GM13976 (cell line): ENCODE measurements at places on chromosomes 6 and 20.

- DNase-seq, result no peak
Observed at GRCh38 chr6:169577974-169578373, 123.9 kb downstream of the WDR27 start.

GRCh38 chr6:23091795-23092194 lies 522.4 kb downstream of the HDGFL1 start:
- DNase-seq, result no peak

DNA sequence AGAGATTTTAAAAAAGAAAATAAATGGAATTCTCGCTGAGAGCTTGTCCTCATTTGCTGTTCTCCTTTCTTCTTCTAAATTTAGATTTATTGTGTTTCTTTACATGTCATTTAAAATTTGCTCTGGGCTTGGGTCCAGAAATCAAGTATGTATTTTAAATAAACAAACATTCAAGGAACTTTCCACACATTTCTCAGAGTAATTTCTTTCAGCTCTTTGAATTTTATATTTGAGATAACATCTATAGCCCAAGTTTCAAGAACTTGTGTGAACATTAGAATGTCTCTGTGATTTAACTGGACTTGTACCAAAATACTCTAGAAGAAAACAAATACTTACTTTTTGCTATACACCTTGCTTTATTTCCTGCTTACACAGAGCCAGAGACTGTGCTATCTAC lies 192.3 kb downstream of the TMEM200A start:
- no peak for DNase-seq

GRCh38 chr6:67666177-67666964 lies 968.7 kb upstream of the ADGRB3 start:
- no peak for DNase-seq

- DNase-seq, result peak; percentile 90
Observed at GRCh38 chr6:31660381-31661261, at the start of gene C6orf47. Gene C6orf47, minus strand, starts transcription at chr6:31660778. Its CDS starts 831 bp downstream, at chr6:31659947.

DNA sequence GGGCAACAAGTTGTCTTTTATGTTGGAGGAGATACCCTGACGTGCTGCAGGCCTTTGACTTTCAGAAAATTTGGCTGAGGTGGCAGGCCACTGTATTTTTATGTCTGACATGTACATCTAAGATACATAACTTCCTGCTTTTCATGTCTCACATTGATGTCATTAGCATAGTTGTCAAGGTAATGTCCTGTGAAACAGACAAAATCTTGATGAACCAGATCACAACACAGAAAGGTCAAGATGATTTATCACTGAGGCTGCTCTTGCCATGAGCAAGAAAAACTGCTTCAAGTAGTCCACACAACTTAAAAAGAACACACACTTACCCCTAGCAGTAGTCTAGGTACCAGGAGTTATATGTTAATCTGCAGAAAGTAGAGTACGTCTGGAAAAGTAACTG lies 50.2 kb upstream of the GNRH2 start:
- DNase-seq, result no peak

DNA sequence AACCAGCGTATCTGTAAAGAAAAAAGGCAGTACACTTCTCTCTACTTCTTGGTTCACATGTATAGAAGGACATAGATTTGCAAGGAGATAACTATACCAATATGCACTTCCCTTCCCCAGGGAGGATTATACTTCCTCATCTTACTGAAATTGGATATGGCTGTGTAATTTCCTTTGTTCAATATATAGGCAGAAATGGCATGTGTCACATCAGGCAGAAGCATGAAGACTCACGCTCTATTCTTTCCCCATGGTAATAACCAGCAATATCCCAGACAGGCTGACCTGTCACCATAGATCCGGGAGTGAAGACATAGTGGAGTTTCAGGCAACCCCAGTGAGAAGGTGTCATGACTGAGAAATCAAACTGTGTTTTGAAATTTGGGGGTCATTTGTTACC lies 518.3 kb downstream of the KIF16B start:
- DNase-seq, result no peak

DNA sequence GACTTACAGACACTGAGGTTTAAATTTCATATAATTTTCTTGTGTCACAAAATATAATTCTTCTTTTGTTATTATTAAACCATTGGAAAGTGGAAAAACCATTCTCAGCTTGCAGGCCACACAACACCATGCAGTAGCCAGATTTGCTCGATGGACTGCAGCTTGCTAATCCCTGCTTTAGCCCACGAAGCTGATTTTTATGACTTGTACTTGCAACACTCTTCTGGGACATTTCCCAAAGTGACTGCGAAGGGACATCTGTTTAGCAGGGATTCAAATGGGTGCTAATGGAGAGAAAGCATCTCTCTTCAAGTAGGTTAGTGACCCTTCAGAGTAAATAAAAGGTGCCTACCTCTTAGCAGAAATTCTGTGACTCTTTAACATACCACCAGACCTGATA lies 304.6 kb upstream of the ZFP64 start:
- no peak for DNase-seq

DNA sequence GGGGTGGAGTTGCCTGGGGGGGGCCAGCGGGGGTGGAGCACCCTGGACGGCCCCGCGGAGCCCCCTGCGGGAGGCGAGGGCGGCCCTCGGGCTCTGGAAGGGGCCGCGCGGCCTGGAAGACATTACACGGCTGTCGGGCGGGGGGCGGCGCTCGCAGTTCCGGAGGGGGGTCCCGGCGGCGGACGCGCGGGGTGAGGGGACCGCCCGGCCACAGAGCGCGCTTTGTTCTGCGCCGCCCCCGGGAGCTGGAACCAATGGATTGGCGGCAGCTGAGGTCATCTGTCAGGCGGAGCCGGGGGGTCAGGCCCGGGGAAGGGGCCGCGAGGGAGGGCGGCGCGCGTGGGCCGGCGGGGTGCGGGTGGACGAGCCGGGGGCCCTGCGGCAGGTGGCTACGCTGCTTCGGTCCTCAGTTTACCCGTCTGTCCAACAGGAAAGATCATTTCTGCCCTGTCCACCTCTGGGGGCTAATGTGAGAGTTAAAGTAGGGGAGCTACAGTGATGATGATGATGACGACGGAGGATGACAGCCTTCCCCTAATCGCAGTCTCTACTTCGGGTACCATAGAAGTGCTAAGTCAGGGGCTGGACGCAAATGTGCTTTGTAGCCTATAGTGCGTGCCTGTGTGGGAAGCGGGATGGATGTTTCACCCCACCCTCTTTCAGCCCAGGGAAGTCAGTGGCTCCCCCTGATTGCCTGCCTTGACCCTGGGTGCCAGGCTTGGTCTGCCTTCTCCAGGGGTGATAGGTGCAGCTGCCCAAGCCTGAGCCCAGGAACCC lies 10.4 kb downstream of the SRXN1 start:
- DNase-seq, result no peak

- DNase-seq, result no peak
Observed at GRCh38 chr6:133099573-133099972, 141.6 kb upstream of the EYA4 start.

DNA sequence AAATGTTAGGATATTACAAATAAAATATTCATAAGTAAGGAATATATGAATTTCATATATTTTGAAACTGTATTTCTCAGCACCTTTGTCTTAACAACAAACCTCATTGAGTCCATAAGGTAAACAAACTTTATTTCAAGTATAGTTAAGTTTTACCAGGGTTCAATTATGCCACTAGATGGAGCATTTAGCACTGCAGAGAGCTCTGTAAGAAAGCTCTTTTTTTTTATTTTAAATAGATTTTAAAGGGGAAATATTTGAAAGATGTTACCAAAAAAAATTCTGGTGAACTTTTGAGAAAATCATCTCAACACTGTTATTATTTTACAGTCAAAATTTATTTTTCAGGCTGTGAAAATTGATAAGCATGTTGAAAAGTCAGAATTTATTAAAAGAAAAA lies 955.2 kb upstream of the EYS start:
- no peak for DNase-seq

DNA sequence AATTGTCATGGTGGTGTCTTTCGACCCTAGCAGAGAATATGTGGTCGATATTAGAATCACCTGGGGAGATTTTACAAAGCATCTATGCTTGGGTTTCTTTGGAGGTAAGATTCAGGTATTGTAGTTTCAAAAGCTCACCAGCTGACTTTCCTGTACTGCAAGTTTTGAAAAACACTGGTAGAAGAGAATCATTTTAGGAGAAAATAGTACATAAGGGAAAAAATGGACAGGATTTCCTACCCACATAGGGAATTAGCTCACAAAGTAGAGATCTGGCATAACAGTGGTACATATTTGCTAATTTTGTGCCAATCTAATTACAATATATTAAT lies 27.4 kb upstream of the ABT1 start:
- no peak for DNase-seq

DNA sequence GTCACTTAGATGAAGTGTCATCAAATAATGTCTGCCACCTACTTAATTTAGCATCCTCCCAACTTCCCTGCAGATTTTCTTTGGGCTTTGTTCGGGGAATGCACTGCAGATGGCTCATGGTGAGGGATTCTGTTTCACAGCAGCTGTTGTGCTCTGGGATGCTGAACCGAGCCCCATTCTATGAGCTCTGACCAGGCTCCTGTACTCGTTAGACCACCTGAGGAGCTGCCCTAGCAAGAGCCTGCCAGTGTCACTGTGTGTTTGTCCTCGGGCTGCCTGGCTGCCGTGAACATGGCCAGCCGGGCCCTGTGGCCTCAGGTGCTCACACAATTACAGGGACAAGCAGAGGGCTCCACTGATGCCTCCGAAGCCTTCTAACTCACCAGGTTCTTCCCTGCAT lies 238.8 kb upstream of the ECI2 start:
- no peak for DNase-seq

DNA sequence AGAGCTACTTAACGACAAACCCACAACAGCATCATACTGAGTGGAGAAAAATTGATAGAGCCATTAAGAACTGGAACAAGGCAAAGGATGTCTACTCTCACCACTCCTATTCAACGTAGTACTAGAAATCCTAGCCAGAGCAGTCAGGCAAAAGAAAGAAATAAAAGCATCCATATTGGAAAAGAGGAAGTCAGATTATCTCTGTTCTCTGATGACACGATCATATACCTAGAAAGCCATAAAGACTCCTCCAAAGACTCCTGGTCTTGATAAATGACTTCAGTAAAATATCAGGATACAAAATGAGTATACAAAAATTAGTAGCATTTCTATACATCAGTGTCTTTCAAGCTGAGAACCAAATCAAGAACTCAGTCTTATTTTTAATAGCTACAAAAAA lies 17.0 kb upstream of the FHL5 start:
- no peak for DNase-seq

DNA sequence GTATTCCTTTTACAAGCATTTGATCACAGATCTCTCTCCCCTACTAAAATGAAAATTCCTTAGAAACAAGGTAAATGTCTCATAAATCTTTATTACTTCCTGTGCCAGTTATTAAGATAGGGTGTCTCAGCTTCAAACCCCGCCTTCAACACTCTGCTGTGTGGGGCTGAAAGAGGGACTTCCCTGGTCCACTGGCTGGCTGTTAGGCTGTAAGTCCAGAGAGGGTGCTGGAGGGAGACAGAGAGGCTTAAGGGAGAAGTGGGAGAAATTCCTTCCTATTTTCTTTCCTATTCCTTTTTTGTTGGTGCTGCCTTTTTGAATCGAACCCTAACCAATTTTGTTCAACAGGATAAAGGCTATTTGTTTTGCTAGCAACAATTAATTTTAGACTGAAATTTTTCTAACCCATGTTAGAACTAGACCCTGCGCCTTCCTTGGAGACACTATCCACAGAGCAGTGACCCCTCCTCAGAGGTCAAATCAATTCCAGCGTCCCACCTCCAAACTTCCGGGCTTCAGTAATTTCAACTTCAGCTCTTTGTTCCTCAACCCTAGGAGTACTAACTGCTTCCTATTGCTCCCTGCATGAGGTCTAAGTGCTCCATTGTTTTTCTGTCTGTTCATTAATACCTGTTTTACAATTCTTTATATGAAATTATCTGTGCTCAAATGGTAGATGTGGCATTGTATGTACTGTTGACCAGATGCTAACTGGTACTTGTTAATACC lies 207.5 kb upstream of the OPRM1 start:
- no peak for DNase-seq

DNA sequence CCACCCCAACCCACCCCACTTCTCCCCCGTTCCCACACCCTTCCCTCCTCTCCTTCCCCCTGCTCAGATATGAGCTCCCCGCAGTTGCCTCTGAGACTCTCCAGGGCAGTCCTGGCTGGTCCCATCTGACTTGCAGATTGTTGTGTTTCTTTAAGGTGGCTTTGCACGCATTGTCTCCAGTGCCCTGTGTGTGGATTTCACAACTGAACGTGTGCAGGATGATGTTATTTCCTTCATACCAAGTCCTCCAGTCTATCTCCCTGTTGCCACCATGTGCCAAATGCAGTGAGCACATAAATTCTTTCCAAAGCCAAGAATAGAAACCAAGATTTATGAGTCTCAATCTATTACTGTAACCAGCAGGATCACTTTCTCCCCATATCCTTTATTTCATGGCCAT lies 79.1 kb downstream of the TMEM242 start:
- DNase-seq, result no peak

DNA sequence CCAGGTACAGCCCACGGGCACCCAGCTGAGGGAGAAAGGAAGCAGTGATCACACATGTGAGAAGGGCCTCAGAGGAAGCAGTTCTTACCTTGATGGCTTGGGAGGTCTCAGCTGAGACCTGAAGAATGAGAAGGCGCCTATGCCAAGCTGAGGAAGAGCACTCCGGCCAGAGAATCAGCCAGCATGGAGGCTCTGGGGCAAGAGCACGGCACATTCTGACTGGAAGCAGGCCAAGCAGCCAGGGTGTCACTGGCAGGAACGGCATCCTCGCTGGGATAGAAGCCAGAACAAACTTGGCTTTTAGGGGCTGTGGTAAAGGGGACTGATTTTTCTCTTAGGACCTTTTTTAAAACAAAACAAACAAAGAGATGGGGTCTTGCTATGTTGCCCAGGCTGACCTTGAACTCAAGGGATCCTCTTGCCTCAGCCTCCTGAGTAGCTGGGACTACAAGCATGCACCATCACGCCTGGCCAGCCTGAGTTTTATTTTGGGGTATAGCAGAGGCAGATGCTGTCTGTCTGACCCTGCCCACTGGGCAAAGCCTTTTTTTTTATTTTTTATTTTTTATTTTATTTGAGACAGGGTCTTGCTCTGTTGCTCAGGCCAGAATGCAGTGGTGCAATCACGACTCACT lies 17.6 kb downstream of the GHRH start:
- no peak for DNase-seq

- DNase-seq, result no peak
Observed at GRCh38 chr6:18495236-18495635, 108.1 kb downstream of the RNF144B start.

- DNase-seq, result no peak
Observed at GRCh38 chr6:96227135-96227534, 211.4 kb downstream of the FUT9 start.

DNA sequence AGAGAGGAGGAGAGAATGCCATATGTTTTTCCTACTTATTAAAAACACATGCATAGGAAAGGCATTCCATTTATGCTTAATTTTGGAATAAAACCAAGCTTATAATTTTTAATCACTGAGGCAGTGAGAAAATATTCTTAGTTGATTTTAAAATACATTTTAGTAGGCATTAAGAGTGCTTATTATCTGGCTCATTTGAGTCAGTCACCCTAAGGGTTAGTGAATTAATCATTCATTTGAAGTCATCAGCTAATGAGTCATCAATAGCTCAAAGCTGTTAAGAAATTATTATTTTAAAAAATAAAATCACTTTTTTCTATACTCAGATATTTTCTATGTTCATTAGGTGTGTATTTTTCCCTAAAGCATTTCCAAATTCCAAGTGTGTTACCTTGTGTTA lies 81.6 kb downstream of the TMEM200A start:
- DNase-seq, result no peak

- DNase-seq, result no peak
Observed at GRCh38 chr20:16197696-16198095, 375.6 kb downstream of the KIF16B start.
